ENCODE measurements at places on chromosomes 7 and 10.

GRCh38 chr7:5670183-5670935 lies 111.1 kb downstream of the RNF216 start:
- DNase-seq: no peak

GRCh38 chr10:122054048-122055025 lies 65.4 kb downstream of the TACC2 start:
- DNase-seq: no peak

- DNase-seq: no peak
Measured at GRCh38 chr7:76337147-76337546, 21.6 kb downstream of the YWHAG start.

DNA sequence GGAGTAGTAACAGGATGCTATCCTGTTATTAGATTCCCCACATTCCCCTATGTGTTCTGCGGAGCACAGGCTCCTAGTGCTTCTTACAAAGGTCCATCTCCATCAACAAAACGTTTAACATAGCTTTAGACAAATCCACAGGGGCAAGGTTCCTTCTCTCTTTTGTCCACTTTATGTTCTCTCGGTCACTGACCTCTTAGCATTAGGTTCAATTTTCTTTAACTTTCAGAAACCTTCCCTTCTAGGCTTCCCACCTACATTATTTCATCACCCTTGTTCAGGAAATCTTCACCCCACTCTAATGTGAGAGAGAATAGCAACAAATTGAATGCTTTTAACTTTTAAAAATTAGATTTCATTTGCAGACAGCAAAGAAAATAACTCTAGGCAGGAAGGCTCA lies 84.9 kb downstream of the DOCK4 start:
- DNase-seq: no peak

GRCh38 chr10:110212119-110213006 lies 5.0 kb downstream of the MXI1 start:
- DNase-seq: peak; percentile 8

- DNase-seq: no peak
Measured at GRCh38 chr7:32948202-32948601, 9.0 kb upstream of the FKBP9 start.

GRCh38 chr7:129947049-129947448 lies 5.7 kb downstream of the UBE2H start:
- no peak for DNase-seq

All from esophagus squamous epithelium (tissue), 5 donors.